Kidney epithelial cell (primary cell): ENCODE measurements at places on chromosomes 2 and 18. TPM values are rescaled to one million over a fixed set of nuclear protein-coding genes. Genes with fewer than 3 reads are reported as not detected.

The ITGB6 gene
- 68.5 and 69.1 TPM in 2 replicates for total RNA-seq

The LIPG gene
- total RNA-seq: 196 and 215 TPM in 2 replicates

The RAPH1 gene
- total RNA-seq: 18.0 and 28.9 TPM in 2 replicates

The HOXD11 gene
- 5.4 and 16.3 TPM in 2 replicates for total RNA-seq

The BCL2 gene
- 5.2 and 8.4 TPM in 2 replicates for total RNA-seq

The COX5B gene
- 393 and 441 TPM in 2 replicates for total RNA-seq

The CDCA7 gene
- total RNA-seq: 5.6 and 9.6 TPM in 2 replicates

- DNase-seq: no peak
Measured at GRCh38 chr2:64439194-64439593, 14.8 kb upstream of the LGALSL start.

GRCh38 chr2:147045113-147045512 lies 799.7 kb upstream of the ACVR2A start:
- peak; percentile 21 for DNase-seq

- no peak for DNase-seq
Measured at GRCh38 chr18:9915291-9916076, 1.7 kb downstream of the VAPA start.

GRCh38 chr2:286774-287392 lies 1.0 kb downstream of the ALKAL2 start:
- DNase-seq: no peak

- DNase-seq: no peak
Measured at GRCh38 chr18:36187826-36188721, 777 bp downstream of the MOCOS start.

DNA sequence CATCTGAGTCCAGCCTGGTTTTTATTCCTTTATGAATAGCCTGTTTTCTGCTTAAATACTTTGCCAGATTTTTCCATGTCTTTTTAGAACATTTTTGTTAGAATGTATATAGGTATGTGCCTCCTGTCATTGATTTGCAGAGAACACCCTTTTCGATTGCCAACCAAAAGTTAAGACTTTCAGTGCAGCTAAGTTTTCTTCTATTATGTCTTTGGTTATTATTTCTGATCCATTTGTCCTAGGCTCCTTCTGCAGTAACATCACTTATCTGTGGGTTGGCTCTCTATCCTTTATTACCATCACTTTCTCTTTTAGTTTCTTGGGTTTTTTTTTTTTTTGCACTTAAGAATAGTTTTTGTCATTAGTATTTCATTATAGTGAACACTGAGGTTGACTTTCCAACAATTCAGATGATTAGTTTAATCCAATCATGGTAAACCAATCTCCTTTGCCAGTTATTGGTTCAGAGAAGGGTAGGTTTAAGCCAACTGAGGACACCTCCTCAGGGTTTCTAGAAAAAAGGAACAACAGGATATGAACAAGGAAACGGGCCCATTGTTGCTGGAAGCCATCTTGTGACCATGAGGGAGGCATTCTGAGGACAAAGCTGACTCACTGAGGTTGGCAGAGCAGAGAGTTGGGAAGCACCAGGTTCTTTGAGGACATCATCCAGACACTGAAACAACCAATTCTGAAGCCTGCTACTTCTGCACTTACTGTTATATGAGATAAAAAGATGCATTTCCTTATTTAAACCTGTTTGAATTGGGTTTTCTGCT lies 37.9 kb upstream of the GBX2 start:
- DNase-seq: no peak

DNA sequence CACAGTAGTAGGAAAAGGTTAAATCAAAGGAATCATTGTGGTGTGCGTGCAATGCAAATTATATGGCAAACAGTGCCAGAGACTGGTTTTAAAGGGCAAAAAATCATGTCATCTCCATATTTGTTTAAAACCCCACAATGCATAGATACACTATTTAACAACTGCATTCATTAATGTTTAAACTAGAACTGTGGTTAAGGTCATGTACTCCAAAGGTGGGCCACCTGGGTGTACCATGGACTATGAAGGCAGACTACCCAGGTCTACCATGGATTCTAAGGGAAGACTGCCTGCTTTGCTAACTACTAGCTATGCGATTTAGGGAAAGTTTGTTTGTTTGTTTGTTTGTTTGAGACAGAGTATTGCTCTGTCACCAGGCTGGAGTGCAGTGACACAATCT lies 356.3 kb downstream of the ZEB2 start:
- no peak for DNase-seq

GRCh38 chr2:138502255-138503086 lies 901 bp downstream of the SPOPL start:
- DNase-seq: no peak

DNA sequence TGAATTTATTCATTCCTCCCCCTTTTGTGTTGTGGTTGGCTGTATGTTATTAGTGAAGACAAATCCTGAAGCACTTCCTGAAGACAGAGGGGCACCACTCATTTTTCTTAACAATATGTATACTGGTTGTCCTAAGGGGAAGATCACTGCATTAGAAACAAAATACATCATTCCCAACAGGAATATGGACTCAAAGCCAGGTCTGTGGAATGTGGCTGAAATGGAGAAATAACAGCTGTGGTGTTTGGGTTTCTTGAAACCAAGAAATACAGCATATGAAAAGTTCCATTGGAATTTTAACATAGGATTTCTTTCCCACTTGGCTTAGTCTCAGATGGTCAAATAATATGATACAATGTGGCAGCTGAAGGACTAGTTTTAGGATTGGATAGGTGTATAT lies 267.6 kb downstream of the KCNE4 start:
- no peak for DNase-seq

DNA sequence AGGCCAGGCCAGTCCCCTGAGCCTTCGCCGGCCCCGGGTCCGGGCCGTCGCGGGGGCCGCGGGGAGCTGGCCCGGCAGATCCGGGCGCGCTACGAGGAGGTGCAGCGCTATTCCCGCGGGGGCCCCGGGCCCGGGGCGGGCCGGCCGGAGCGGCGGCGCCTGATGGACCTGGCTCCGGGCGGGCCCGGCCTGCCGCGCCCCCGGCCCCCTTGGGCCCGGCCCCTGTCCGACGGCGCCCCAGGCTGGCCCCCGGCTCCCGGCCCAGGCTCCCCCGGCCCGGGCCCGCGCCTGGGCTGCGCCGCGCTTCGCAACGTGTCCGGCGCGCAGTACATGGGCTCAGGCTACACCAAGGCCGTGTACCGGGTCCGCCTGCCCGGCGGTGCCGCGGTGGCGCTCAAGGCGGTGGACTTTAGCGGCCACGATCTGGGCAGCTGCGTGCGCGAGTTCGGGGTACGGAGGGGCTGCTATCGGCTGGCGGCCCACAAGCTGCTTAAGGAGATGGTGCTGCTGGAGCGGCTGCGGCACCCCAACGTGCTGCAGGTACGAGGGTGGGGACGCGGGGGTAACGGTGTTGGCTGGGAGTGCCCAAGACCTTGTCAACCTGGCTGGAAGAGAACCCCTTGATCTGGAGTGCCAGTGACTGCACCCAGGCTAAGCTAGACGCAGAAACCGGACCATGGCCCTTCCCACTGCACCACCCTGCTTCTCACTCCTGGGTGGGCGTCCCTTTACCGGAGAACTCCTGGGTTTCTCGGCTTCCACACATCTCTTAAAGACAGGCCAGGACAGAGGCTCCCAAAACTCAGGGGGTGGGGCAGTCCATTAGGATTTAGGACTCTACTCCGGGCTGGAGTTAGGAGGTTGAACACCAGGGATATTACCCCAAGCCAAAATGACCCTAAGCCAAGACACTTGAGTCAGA lies 739 bp downstream of the PKDCC start:
- DNase-seq: no peak

DNA sequence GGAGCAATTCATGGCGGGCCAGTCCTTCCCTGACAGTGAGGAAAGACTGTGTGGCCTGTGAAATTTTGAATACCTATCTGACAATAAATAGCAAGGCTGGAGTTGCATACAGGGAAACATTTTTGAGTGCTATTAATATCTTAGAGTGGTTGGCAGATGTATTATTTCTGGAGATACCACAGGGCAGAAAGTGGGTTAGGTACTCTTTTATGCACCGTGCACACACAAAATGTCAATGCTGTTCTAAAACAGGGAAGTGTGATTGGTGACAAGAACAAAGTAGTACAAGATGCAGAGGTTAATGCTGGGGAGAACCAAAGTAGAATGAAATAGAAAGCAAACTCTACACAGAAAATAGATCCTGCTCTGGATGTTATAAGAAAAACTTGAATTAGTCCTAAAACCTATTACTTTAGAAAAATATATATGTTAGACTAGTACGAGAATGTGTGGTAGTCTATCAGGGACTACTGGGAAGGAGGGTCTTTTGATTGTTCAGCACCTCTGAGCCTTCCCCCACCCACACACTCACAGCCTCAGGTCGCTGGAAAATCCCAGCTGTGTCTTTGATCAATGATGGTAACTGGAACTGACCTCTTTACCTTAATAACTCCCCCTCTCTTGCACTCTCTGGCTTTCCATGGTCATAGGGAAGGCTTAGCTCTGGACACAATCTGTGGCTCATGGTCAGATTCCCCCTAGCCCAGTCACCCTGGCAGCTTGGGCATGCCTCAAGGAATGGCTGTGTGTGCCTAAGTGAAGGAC lies 58.2 kb downstream of the SERPINB8 start:
- DNase-seq: no peak

GRCh38 chr2:51706220-51706619 lies 674.3 kb upstream of the NRXN1 start:
- DNase-seq: no peak

- DNase-seq: no peak
Measured at GRCh38 chr18:53458944-53459580, 765.4 kb downstream of the MBD2 start.

- no peak for DNase-seq
Measured at GRCh38 chr2:182291296-182291695, 135.5 kb downstream of the PDE1A start.

DNA sequence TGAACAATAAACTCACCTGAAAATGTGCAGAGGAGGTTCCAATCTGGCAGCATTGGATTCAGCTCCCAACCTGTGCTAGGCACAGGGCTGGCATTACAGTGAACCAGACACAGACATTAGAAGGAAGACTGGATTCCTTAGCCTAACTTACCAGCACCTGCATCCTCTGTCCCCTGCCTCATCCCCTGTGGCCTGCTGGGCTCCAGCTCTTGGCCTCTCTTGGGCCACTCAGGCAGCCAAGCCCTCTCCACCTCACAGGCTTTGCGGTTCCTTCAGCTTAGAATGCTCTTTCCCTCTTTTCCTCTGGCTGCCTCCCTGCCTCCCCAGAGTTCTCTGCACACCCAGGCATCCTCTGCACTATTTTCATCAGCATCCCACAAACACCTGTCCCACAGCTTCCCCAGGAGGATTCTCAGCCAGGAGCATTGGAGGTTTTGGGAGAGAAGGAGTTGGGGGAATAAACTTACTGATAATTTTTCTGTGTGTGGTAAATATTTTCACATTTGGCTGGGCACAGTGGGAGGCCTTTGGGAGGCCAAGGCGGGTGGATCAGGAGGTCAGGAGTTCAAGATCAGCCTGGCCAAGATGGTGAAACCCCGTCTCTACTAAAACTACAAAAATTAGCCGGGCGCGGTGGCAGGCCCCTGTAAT lies 132.0 kb downstream of the INHBB start:
- DNase-seq: no peak

GRCh38 chr2:180411661-180412060 lies 404.6 kb upstream of the CWC22 start:
- peak; percentile 69 for DNase-seq

DNA sequence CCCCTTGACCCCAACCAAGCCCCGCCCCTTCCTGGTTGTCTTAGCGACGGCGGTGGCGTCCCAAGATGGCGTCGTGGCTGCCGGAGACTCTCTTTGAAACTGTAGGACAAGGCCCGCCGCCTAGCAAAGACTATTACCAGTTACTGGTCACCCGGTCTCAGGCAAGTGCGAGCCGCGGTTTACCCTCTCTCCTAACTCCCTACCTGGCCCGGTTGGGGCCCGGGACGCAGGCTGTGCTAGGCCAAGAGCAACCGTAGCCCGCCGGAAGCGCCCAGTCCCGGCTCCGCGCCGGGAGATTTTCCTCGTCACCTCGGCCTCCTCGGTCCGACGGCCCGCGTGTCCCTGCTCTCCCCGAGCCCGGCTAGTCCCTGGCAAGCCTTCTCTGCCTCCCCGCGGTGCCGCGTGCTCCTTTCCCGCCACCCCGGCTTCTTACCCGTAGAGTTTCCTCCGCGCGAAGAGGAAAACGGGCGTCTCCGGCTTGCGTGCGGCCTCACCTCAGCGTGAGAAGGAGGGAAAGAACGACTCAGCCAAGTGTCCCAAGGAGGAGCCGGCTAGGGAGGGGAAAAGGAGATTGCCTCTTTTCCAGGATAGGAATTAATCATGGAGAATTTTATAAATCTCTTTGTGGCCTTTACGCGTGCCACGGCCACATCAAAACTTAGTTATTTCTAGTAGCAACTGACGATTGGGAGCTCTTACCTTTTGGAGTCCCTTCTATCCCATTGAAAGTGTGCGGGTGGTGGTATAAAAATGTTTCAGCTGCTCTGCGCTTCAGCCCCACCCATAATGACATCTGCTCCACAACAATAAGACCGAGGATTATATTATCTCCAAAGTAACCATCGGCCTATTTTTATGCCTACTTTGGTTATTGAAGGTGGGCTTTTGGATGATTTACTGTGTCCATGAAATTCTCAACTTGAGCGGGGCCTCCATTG lies at the start of gene FBXO36:
Gene FBXO36, plus strand, starts transcription at position 55 of the 938 bp plus-strand sequence. Its CDS starts 11 bp downstream, at position 66.
- peak; percentile 7 for DNase-seq

DNA sequence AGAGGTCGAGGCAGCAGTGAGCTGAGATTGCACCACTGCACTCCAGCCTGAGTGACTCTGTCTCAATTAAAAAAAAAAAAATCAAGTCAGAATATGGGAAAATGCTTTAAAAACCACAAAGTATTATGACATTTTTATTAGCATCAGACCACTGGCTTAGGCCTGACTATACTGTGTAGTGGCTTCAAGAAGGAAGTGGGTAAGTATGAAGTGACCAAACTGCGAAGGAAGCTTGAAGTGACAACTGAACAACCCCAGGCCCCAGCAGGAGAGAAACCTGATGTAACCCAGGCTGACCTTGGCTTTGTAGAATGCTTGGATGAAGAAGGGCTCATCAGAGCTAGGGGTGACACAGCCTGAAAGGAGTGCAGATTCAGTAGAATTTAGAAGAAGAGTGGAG lies 21.4 kb upstream of the HAAO start:
- no peak for DNase-seq

DNA sequence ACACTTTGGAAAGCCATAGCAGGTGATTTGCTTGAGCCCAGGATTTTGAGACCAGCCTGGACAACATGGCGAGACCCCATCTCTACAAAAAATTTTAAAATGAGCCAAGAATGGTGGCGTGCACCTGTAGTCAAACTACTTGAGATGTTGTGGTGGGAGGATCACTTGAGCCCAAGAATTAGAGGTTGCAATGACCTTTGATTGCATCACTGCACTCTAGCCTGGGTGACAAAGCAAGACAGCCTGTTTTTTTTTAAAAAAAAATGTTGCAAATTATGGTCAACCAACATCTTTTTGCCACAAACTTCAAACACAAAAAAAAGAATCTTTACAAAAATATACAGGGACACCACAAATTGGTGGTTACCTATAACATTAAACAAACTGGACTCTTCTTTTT lies 40.3 kb downstream of the MEX3C start:
- no peak for DNase-seq
